Cerebellar cortex (tissue), 1 donor: ENCODE measurements at places on chromosomes 7 and 10.

GRCh38 chr10:7045891-7046599 is 364.8 kb downstream of the SFMBT2 start:
- no peak for DNase-seq

DNA sequence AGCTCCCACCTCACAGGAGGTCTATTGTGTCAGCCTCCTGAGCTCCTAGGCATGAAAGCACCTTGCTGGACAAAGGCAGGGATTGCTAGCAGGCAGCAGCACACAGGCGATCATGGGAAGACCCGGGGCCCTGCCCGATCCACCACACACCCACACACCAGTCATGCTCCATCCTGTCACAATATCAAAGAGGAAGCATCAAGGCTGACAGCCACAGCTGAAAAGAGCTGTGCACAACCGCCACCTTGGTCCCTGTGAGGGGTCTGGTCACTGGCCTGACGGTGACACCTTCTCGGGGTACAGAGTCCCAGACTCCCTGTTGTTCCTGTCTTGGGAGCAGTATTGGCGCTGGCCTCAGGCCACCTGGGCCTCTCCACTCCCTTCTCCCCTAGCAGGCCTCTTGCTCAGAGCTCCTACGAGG is 89.7 kb upstream of the RET start:
- no peak for DNase-seq

DNA sequence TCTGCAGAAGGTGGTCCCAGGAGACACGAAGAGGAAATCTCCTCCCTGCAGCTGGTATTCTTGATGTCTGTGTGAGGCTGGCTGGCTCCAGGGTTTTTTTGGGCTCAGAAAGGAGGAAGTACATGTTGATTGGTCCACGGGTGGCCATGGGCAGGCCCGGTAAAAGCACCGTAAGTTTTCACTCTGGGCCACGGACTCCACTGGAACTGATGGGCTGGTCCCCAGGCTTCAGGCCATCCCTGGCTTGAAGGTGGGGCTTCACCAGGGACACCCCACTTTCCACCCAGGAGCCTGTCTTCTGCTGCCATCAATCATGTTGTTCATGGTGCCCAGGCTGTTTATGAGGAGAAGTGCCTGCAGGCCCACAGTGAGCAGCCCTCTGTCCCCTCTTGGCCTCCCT is 736.8 kb downstream of the PCDH15 start:
- DNase-seq: no peak

GRCh38 chr7:1357601-1358271 is 101.5 kb downstream of the MICALL2 start:
- DNase-seq: no peak

DNA sequence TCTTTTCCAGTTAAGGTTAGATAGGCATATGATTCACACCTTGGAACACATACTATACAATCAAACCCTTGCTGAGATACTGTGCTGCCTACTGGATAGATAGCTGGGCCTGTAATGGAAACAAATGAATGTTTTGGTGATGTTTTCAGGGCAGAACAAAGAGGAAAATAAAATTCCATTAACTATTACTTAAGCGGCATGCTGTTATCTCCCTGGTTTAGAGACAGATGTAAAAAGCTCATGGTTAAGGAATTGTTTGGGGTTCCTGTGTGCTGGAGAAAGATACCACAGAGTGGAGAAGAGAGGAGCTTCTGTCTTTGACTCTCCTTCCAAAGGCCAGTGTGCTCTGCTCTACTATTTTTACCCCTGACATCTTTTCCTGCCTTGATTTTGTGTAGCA is 341.1 kb downstream of the PLXDC2 start:
- no peak for DNase-seq

GRCh38 chr7:157041514-157042277 is 31.2 kb upstream of the MNX1 start:
- no peak for DNase-seq

DNA sequence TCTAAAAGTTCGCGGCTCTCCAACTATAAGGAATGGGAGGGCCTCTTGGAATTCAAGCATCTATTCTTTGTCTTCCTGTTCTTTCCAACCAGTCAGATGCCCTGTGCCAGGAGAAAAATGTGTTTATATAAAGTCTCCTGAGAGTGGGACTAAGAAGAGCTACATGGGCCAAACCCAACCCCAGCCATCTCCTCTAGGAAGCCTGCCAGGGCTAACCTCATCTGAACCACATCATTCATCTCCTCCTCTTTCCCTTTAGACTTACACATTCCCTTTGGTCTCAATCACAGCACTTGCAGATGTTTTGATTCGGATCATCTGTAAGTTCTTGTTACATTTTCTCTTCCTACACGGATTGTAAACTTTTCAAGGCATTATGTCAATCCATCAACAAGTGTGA is 62.6 kb downstream of the DOCK4 start:
- peak; percentile 48 for DNase-seq

GRCh38 chr7:131072505-131073091 is 255.1 kb upstream of the MKLN1 start:
- peak; percentile 37 for DNase-seq

- DNase-seq: no peak
Measured at GRCh38 chr7:44172803-44173424, 16.3 kb downstream of the GCK start.

DNA sequence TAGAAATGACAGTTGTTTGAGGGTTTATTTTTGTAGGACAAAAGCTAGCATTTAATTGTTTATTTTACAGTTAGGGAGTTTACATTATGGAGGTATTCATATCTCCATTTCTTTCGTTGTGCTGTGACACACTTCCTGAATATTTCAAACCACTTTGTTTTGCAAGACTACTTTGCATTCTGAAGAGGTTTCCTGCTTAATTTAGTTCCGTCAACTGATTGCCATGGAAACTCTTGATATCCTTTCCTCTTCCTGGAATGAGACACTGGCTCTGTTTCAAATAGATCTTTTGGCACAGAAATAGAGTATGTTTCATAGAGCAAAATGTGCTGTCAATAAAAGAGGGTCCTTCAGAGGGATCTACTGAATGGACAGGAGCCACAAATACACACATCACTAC is 159.5 kb upstream of the AGR3 start:
- DNase-seq: no peak

GRCh38 chr10:103441206-103441605 is 11.0 kb downstream of the CALHM2 start:
- no peak for DNase-seq

- no peak for DNase-seq
Measured at GRCh38 chr7:2084781-2085505, 147.8 kb downstream of the MAD1L1 start.

DNA sequence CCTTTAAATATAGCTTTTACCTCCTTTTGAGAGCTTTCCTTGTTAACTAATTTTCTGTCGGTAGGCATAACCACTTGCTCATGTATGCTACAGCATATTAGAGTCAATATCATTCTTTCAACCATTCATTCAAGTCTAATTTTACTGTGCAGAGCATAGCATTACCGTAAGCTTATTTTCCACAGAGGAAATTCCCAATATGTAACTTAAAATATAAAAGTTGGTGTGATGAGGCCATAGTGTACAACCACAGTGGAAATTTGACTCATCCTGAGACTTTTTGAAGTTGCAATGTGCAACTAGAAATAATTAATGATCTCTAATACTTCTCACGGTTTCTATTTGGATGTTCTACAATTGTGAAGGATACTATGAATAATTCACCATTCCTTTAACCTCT is 80.6 kb upstream of the KLF6 start:
- DNase-seq: no peak

DNA sequence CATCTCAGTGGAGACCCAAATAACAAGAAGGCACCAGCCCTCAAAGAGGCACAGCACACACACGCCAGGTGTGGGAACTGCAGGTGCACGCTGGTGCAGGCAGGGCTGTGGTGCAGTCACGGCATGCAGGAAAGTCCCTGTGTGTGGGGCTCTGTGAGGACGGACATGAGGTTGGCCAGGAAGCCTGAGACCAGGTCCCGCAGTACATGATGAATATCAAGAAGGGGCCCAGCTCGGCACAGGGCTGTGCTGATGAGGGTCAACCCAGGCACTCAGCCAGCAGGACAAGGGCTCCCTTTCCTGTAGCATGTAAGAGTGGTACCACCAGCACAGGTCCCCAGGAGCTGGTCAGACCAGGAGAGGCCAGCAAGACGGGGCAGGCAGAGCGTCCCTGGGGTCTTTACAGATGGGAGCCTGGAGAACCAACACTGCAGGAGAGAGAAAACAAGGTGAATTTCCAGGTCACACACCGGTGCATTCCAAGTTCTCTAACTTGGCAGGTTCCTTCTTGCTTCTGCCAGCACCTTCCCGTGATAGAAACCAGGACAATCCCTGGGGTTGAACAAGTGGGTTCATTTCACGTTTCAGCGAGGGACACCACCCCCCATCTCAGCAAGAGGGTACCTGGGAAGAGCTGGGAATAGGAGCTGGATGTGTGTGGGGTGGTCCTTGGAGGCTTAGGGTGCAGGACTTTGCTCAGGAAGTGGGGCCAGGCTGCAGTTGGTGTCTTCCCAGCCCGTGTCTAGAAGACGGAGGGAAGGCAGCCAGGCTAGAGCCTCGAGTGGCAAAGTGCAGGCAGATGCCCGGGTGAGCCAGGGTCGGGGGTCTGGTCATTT is 244.8 kb upstream of the TCERG1L start:
- no peak for DNase-seq

GRCh38 chr10:72344932-72345331 is 9.8 kb downstream of the DNAJB12 start:
- no peak for DNase-seq

DNA sequence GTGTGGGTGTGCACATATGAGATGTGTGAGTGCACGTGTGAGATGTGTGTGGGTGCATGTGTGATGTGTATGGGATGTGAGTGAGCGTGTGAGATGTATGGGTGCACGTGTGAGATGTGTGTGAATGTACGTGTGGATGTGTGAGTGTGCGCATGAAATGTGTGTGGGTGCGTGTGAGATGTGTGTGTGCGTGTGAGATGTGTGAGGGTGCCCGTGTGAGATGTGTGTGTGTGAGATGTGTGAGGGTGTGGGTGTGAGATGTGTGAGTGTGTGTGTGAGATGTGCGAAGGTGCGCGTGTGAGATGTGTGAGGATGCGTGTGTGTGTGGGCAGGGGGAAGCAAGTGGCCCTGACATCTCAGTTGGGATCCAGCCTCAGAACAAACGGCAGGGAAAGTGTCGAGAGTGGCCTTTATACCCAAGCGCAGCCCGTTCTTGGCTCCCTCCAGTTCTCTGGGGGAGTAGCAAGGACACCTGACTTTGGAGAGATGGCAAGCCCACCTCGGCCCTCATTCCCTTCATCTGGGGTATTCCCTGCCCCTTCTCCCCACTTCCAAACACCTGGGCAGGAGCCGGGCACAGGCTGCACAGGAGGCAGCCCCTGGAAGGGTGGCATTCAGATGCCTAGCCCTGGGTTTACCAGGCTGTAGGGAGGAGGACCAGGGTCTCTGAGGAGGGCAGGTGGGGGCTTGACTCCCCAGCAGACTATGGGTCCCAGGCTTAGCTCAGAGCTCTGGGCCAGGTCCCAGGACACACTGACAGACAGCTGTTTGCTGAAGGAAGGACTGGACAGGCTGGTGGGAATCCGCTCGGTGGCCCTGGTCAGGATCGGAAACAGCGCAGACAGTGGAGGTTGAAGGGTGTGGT is 31.6 kb downstream of the PPIF start:
- DNase-seq: no peak

- no peak for DNase-seq
Measured at GRCh38 chr10:77052593-77052992, 585.0 kb downstream of the KCNMA1 start.

- no peak for DNase-seq
Measured at GRCh38 chr10:55897490-55897921, 463.6 kb downstream of the ZWINT start.

DNA sequence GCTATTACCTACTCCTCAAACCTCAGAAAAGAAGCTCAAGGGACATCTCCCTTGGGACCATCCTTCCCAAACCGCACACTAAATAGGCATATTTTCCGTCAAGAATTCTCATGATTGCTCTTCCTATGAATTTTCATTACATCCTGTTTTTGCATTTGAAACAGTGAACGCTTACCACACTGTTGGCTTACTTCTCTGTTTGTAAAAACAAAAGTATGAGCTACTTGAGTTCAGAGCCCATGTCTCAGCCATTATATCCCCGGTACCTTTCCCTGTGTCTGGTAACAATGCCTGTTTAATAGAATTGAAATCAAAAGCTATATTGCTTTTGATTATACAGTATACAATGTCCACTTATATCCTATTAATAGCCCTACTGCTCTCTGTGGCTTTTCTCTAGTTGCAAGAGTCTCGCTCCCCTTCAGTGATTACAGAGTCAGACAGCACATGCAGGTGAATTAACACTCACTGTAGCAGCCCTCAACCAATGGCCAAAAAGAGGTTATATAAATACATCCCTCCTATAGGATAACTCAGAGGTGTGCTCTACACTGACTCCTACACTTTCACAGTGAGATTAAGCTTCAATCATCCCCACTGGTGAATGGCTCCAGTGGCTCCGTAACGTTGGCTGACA is 264.4 kb downstream of the SORCS1 start:
- DNase-seq: no peak

DNA sequence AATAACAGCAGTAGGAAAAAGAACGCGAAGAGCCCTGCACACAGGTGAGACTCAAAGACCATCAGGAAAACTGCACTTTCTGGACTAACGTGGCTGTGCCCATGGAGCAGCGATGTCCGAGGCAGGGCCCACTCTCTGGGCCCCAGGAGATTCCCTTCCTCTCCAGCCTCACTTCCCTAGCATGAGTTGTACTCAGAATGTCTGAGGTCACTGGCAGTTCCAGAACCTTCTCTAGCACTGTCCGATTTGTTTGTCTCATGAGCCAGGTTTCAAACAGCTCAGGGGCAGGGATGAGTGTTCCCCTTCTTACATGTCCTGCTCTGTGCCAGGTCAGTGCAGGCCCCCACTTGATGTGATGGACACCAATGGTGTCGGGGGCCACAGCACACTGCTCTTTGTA is 484.2 kb downstream of the PTPRN2 start:
- no peak for DNase-seq

DNA sequence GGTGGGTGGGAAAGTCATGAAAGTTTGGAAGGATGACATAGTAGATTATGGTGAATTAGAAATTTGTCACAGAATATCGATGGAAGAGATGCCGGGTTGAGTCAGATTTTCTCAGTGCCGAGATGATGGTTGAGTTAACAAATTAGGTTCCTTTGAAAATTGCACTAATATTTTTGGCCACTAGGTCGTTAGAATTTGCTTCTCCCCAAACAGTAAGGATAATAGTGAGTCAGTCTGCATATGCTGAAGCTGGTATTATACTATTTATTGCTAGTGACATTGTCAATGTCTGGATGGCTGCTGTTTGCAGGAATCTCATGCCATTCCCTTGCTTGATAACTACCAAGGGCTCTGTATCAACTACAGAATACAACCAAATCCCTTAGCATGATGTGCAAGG is 37.7 kb upstream of the MINDY3 start:
- peak; percentile 17 for DNase-seq
